ENCODE measurements at places on chromosomes 7 and 10.

GRCh38 chr7:109552017-109552416 lies 982.3 kb downstream of the DNAJB9 start:
- no peak for DNase-seq

DNA sequence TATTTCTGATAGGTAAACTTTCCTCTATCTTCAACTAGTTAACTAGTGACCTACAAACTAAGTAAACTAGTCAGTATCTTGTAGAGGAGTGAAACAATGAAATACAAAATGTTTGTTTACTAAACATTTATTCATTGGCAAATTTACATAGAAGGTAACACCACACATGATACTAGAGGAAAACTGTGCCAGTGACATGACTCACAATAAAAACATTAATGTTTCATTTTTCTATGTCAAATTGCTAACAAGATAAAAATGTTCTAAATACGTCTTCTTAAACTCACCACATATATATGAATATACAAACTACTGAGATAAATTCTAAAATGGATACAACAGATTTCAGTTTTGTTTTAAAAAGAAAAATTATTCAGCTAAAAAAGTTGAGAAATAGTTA lies 471.3 kb downstream of the PARD3 start:
- no peak for DNase-seq

GRCh38 chr7:107813524-107813923 lies 10.5 kb upstream of the SLC26A3 start:
- DNase-seq, result no peak

- no peak for DNase-seq
These were observed 47.2 kb downstream of the OSBPL3 start for GRCh38 chr7:24932815-24933214.

DNA sequence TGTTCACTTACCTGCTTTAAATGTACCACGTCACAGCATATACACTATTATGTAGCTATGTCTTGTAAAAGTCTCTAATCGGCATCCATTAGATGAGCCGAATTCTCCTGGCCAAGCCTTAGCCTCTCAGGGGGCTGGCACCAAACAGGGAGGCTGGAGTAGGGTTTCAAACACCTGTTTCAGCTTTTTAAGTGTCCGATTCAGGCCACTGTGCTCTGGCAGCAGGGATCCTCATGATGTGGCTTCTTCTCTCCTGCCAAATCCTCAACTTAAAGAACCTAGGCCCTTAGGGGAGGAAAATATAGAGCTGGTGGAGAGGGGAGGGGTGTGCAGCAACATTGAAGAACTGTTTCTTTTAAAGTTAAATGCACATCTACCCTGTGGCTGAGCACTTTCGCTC lies 68.5 kb upstream of the NFKB2 start:
- no peak for DNase-seq

DNA sequence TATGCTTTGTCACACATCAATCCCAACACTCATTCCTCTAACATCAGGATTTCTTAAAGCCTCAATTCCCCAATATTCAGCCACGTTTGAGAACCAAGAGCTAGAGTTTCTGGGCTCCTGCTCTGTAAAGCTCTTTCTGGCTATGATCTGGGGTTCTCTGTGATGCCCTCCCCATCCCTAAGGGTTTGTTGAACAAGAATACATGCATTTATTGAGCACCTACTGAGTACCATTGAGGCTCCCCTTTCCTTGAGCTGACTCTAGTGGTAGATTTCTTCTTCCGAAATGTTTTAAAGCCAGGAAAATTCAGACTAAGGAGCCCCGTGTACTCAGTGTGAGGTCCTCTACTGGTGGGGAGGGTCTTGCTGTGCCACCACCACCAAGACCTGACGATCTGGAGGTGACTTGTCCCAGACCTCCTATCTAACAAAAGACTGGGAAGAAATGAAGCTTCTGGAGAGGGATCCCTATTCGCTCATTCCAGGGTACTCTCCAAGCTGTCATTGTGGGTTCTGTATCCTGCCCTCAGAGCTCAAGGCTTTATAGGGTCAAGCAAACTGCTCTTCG lies 23.1 kb upstream of the SRGN start:
- no peak for DNase-seq

GRCh38 chr10:60532696-60533468 lies 143.2 kb upstream of the ANK3 start:
- no peak for DNase-seq
